Lower leg skin (tissue), 4 donors: ENCODE measurements at places on chromosomes 7 and 10.

DNA sequence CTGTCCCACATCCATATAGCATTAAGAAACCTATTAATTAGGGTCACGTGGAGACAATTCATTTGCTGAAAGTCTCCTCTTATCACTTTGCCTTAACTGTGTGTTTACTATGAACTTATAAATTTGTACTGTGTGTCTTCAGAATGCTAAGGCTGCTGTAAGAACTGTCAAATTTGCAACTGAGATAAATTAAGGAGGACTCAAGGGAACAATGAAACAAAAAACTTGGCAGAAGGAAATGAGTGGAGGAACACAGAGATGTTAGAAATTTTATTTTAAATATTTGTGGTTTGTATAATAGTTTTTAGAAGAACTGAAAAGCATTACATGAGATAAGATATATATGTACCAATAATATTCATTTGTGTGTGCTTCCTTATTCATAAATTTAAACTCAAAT is 1005.3 kb upstream of the SORCS1 start:
- DNase-seq = no peak

GRCh38 chr7:45122975-45123860 is 11.7 kb upstream of the TBRG4 start:
- no peak for DNase-seq

- no peak for DNase-seq
Measured at GRCh38 chr7:116726149-116726548, 54.2 kb downstream of the MET start.

- no peak for DNase-seq
Measured at GRCh38 chr7:109021390-109021789, 451.7 kb downstream of the DNAJB9 start.

- DNase-seq = peak; percentile 31
Measured at GRCh38 chr10:47333532-47333931, 11.3 kb downstream of the GDF2 start.

DNA sequence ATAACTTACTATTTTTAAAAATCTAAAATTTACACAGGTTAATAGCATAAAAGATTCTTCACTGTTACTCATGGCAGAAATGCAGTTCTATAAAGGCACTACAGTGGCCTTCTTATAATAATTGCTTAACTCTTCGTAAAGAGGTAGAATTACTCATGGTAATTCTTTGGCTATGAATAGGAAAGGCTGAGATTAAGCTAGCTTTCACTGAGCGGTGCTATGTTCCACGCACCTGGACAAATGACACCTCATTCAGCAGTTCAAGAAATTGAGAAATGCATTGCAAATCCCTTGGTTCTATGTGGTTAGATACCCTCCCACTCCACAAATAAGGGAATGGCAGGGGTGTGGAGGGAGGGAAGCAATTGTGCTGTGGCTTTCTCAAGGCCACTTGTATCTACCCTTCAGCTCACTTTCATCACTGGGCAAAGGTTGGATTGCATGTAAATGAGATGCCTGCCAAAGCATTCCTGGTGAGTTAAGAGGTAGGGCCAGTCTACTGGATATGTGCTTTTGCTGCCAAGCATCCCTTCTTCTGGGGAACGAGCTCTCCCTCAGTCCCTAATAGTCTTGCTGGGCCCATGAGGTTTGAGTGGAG is 210.9 kb downstream of the TEX36 start:
- DNase-seq = no peak

DNA sequence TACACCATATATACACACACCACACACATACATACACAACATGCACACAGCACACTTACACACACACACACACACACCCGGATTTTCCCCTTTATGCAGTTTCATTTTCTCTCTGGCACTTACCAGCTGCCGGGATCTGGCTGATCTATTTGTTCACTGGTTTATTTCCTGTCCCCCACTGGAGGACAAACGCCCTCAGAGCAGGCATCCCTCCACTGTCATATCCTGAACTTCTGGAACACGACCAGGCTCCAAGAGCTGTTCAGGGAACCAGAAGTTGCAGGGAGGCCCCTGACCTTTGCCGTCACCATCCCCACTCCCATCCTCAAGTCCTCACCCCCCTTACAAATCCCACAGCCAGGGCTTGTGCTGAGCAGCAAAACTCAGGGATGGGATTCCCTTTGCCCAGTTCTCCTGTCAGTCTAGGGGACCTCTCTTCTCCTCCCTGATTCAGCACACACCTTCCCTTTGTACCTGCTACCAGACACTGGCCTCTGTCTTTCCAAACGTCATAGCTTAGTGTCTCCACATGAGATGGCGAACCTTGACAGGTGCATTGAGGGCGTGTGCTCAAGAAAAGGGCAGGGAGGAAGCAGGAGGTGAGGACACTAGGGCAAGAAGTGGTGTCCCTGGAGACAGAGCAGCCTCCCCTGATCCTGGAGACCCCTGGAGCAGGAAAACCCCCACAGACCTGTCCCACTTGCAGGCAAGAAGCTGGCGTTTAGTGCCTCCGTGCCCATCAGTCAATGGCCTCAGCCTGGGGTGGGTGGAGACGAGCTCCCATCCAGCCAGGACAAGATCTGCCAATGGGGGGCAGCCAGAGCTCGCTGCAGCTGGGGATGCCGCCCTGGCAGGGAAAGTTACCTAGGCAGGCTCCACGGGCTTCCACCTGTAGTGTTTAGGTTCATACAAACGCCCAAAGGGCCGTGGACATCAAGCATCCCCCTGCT is 12.7 kb upstream of the DOCK1 start:
- no peak for DNase-seq

DNA sequence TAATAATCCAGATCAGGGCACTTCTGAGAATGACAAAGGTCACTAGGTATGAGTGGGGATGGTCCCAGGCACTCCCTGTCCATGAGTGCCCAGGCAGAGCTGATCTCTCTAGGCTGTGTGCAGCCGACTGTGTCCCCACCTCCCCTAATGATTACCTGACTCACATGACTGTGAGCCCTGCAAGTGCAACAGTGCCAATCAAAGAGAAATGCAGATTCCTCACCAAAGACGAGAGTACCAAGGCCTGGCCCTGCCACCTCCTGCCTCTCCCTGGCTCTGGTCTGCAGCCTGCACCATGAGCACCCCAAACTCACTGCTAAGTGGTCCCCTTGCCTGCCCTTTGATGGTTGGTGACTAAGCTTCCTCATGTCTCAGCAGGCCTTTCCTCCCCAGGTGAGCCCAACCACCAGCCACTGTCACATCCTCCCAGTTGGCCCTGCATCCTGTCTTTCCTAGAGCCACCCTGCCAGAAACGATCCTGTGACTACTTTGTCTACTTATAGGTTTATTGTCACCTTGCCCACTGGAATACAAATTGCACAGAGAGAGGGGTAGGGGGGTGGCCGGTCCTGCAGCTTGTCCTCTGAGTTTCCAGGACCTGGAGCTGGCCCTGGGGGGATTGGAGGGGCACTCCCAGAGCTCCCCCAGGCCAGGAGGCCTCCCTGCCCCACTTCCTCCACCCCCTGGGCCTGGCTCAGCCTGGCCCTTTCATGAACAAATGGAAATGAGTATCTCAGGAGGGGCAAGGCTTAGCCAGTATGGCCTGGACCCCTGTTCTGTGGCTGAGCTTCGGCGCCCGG is 22.4 kb upstream of the GDF10 start:
- no peak for DNase-seq

DNA sequence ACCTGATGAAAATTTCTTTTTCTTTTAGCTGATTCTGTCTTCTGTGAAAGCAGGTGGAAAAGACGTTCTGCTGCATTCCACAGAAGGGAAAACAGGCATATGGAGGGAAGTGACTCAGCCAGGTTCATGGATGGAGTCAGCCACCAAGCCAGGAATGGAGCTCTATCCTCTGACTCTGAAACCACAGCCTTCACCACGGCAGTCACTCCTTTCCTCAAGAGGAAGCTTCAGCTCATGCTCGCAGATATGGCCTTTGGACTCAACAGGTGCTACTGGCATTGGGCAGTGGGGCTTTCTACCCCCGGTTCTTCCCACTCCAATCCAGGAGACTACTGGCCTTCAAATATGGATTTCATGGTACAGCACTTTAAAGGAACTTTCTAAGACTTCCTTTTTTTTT is 11.5 kb upstream of the PLAU start:
- no peak for DNase-seq

- DNase-seq = no peak
Measured at GRCh38 chr7:50697748-50698147, 84.9 kb downstream of the GRB10 start.

- DNase-seq = no peak
Measured at GRCh38 chr7:116575853-116576252, 51.0 kb downstream of the CAV1 start.

DNA sequence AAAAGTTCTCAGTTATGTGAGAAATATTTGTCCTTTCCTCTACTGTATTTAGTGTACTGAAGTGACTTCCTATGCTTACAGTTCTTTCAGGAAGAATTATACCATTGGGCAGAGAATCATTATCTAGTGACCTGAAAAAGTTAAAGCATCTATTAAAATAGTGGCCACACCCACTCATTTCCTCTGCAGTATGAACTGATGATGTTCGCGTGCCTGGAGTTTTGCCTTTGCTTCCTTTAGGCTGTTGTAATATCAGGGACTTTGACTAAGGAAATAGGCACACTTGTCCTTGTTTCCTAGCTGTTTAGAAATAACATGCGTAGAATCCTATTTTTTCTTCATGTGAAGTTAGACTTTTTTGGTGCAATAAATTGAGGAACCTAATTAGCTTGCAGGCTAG is 100.7 kb downstream of the ZMYND11 start:
- DNase-seq = no peak

GRCh38 chr10:119231654-119232053 is 24.3 kb downstream of the GRK5 start:
- no peak for DNase-seq

DNA sequence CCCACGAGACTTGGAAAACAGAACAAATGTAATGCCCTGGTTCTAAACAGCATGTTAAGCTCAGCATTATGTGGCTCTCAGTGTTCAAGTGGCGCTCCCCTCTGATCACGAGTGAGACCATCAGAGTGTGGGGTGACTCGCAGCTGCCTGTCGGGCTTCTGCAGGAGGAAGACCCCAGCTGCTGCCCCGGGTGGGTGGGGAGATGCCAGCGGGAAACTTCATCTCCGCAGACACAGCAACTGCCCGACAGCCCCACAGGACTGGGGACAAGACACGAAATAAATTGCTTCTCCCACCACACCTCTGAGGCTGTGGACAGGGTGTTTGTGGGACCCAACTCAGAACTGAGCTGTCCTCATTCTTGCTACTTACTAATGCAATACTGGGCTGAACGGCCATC is 126.3 kb upstream of the KIF5B start:
- peak; percentile 72 for DNase-seq

- DNase-seq = no peak
Measured at GRCh38 chr7:133126422-133126821, 44.5 kb upstream of the CHCHD3 start.
